ENCODE measurements at places on chromosomes 1 and 21.
A peak's percentile ranks its signal among the peaks of the same experiment; 100 is the strongest.

DNA sequence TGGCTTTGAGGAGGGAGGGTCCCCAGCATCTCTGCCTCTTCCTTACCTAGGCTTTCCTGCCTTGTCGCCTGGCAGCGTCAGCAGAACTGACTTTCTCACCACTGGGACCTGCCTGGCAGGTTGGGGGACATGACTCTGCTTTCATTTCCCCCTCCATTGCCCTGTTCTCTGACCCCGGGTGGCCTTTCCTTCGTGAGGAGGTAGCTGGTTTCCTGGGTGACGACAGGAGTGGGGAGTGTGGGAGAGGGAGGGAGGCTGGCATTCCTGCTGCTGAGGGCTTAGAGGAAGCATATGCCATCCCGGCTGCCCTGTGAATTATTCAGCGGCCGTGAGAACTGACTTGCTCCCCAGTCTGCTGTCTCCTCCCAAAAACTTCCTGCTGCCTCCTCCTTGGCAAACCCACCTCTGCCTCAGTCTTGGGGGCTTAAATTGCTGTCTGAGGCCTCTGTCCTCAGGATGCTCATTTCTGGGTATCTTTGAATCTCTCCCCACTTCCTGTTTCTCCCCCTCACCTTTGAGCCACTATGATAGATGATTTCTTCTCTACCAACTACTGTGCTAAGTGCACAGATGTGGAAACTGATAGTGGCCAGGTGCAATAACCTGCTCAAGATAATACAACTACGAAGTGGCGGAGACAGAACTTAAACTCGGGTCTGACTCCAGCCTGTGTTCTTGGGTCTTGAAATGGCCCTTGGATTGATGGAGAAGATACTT is 182.0 kb upstream of the CSF3R start:
- no peak for DNase-seq

GRCh38 chr1:69711190-69711930 is 143.6 kb downstream of the LRRC7 start:
- no peak for DNase-seq

GRCh38 chr1:154145986-154146385 is 8.9 kb downstream of the NUP210L start:
- no peak for DNase-seq

DNA sequence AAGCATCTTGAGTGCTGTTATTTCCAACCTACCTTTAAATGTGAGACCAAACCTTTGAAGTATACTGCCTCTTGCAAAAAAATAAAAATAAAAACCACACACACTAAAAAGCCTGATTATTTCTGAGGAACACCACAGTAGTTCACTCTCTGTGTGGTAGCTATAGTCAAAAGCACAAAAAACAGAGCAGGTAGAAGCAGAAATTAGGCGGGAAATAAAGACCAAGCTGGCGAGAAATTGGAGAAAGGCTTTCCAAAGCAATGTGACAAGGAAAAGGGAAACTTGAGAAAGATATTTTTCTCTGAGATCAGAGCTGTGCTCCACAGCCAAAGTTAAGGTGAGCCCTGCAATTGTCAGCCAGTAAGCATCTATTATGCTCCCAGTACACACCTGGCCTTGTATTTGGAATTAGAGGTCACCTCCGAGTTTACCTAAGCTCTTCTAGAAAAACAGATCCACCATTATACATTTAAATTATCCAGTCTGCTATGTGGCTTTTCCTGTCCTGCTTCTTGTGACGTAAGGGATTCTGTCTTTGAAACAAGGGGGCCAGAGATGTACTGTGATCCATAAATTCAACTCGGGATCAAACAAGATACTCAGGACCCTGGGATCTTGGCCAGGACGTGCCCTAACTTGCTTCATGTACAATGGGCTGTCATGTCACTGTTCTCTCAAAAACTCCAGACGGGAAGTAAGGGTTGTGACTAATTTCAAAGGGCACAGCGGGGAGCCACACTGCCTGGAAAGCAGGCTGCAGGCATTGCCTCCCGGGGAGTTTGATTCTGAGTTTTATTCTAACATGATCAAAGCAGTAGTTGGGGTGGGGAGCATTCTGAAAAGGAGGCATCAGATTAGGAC is 39.8 kb upstream of the RAB4A start:
- no peak for DNase-seq

- no peak for DNase-seq
Measured at GRCh38 chr1:236465959-236466303, 57.9 kb upstream of the LGALS8 start.

DNA sequence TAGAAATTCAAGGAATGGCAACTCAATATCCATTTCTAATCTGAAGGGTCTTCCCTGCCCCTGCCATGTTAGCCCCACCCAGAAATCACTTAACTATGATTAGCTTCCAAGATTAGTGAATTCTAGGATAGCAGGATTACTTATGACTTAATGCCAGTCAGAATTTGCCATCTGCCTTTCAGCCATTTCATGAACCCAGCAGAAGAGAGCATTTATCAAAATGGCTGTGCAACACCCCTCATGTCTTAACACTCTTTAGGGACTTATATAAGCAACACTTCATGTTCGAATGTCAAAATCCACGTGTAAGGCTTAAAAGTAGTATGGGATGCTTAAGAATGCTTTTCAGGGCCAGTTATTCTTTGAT is 288.5 kb downstream of the NFIA start:
- DNase-seq, result no peak

- DNase-seq, result no peak
Measured at GRCh38 chr1:6880951-6881690, 95.9 kb downstream of the CAMTA1 start.

- no peak for DNase-seq
Measured at GRCh38 chr1:165143437-165144065, 213.0 kb downstream of the LMX1A start.

DNA sequence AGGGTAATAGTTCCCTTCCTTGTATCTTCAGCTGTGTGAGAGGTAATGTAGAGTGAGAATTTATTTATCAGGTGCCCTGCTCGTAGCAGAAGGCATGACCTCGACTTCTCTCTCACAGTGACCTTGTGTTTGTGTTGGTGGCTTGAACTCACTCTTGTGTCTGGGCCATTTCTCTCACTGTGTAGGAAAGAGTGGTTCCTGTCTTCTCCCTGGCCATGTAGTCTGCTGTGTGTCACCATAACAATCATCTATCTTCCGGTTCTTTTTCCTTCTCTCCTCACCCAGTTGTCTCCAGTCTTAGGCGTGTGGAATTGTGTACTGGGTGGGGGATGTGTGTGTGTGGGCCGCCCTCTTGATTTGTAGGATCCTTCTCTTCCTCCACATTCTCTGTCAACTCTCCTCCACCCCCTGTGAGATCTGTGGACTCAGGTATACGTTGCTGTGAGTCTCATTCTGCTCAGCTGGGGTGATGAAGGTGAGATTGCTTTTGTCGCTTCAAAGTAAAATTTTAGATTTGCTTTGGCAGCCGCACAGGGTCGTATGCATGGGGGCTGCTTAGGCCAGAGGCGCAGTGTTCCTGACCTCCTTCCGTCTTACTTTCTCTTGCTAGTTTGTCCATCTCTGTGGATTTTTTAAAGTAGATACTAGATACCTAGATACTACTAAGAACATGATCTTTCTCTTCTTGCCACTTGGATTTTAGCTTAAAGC is 31.6 kb downstream of the MAPKAPK2 start:
- DNase-seq, result no peak

- DNase-seq, result no peak
Measured at GRCh38 chr1:180248731-180249681, 18.9 kb downstream of the LHX4 start.

- no peak for DNase-seq
Measured at GRCh38 chr1:165807613-165808012, 19.8 kb upstream of the UCK2 start.

DNA sequence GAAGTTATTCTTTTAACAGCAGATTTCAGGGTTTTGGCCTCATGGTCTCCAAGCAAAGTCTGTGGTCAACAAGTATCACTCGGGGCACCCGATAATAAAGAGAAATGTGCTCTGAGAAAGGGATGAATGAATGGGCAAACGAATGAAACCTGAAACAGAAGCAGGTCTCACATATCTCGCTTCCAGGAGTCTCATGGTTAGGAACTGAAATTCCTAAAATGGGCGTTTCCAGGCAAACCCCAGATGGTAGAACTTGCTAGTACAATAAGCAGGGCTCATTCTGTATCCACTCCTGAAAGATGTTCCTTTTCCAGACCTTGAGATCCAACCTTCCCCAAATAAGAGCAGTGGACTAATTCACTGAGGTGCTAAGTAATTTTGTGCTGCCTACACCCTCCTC is 87.2 kb downstream of the LAMC2 start:
- no peak for DNase-seq

DNA sequence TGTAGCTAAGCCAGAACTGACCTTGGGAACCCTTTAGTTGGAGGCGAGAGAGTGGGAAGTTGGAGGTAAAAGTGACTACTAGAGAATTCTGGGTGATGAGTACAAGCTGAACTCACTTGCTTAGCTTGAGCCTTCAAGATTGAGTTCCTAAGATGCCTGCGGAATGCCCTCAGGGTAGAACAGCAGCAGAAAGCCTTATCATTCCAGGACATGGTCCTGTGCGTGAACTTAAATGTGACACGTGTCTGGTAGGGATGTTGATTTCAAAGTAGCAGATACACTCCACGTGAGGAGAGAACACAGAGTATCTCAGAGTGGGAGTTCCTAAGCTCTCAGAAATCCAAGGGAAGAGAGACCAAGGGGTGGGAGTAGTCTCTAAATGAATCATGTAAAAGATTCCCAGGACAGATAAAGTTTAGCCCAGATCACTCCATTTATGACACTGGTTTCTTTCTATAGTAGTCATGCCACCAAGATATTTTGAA is 60.1 kb downstream of the KCNK1 start:
- DNase-seq, result no peak

DNA sequence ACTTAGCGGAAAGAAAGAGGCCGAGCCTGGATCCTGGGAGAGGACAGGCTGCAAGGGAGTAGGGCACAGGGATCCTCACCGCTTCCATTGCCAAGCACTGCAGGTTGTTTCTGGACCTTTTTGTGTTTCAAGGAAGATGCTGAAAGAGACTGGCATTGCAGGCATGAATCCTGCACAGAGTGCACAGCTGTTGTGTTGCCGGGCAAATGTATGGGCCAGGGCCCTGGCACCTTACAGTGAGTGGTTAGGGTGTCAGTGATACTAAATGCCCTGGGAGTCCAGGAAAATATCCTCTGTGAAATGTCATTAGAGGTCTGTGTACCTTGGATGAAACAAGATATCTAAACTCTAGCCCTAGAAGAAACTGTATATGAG is 145.5 kb upstream of the FGGY start:
- no peak for DNase-seq

- DNase-seq, result no peak
Measured at GRCh38 chr21:33902349-33902748, 13.3 kb downstream of the ATP5PO start.

- DNase-seq, result no peak
Measured at GRCh38 chr1:75135573-75136194, 1.5 kb downstream of the LHX8 start.

DNA sequence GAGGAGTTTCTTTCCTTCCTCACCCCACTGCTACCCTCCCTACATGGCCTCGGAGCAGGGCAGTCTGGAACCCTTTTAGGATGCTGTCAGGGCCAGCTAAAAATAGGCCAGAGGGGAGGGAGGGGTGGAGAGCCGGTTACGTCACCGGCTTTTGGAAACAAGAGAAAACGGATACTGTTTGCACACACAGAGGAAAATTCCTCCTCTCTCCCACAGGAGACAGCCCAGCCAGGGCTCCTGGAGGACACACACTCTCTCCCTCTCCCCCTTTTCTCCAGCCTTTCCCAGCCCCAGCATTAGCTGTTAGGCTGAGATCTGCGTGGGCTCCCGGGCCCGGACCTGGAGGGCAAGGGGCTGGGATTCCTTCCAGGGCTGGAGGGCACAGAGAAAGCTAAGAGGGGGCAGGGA is 20.0 kb upstream of the ALDH4A1 start:
- no peak for DNase-seq

- DNase-seq, result no peak
Measured at GRCh38 chr1:113194846-113195830, 122.1 kb downstream of the LRIG2 start.

- no peak for DNase-seq
Measured at GRCh38 chr21:32844653-32845436, 73.3 kb upstream of the PAXBP1 start.

GRCh38 chr1:241979926-241980325 is 19.0 kb downstream of the MAP1LC3C start:
- no peak for DNase-seq

- peak; percentile 60 for DNase-seq
Measured at GRCh38 chr1:84781946-84782771, 91.9 kb upstream of the SSX2IP start.

- DNase-seq, result no peak
Measured at GRCh38 chr1:82874041-82874440, 1073.3 kb downstream of the ADGRL2 start.

GRCh38 chr21:45880097-45881068 is 101.2 kb upstream of the COL6A1 start:
- DNase-seq, result no peak

GRCh38 chr1:110387048-110387754 is 3.6 kb downstream of the SLC16A4 start:
- no peak for DNase-seq

DNA sequence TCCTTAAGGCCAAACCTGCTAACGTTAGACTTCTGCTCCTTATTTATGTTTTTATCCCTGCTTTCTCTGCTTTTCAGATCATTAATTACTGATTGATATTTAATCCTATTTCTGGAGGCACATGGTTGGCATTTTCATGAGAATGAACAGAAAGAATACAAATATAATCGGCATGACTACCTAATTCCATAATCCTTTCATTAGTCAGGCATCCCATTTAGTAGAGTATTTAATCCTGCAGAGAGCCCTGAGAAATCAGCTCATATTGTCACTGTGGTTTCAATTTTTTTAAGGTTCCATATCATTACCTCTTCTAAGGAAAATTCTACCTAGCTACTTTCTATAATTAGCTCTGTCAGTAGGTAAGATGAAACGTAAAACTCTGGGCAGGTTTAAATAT is 238.8 kb downstream of the NCAM2 start:
- DNase-seq, result no peak

GRCh38 chr1:75615613-75616435 is 4.9 kb upstream of the SLC44A5 start:
- no peak for DNase-seq

- peak; percentile 32 for DNase-seq
Measured at GRCh38 chr21:42164064-42164789, 54.7 kb upstream of the ABCG1 start.

- DNase-seq, result no peak
Measured at GRCh38 chr1:181623850-181624249, 140.5 kb downstream of the CACNA1E start.

GRCh38 chr1:205543351-205544301 is 39.2 kb downstream of the CDK18 start:
- DNase-seq, result no peak

Data from stimulated activated CD4-positive, alpha-beta T cell treated with anti-CD3 and anti-CD28 coated beads, Interleukin-15, amount 100 ng/mL, for 1 hour (primary cell).